Hindlimb muscle (tissue), 1 donor: ENCODE measurements at places on chromosomes 12 and 14. TPM values are rescaled to one million over a fixed set of nuclear protein-coding genes. Genes with fewer than 3 reads are reported as not detected.

The TGM1 gene
- 2.1 TPM for polyA plus RNA-seq

The SERPINA10 gene
- not detected for polyA plus RNA-seq

The MAP3K9 gene
- 0.19 TPM for polyA plus RNA-seq

The NPFF gene
- polyA plus RNA-seq, result 0.48 TPM

The CISTR gene
- polyA plus RNA-seq, result not detected

The ARMH4 gene
- polyA plus RNA-seq, result 5.1 TPM

The SAMD15 gene
- polyA plus RNA-seq, result 0.35 TPM

The RNASE3 gene
- 0.27 TPM for polyA plus RNA-seq

The IL26 gene
- not detected for polyA plus RNA-seq

The CCDC88C gene
- polyA plus RNA-seq, result 18.3 TPM

The NUP107 gene
- polyA plus RNA-seq, result 38.9 TPM

The ITGA5 gene
- polyA plus RNA-seq, result 112 TPM

The PIWIL1 gene
- 0.09 TPM for polyA plus RNA-seq

The GPR162 gene
- 17.6 TPM for polyA plus RNA-seq

The TSPAN11 gene
- 5.9 TPM for polyA plus RNA-seq

The OTX2 gene
- not detected for polyA plus RNA-seq

The ENDOU gene
- polyA plus RNA-seq, result 0.35 TPM

The FBRSL1 gene
- polyA plus RNA-seq, result 58.3 TPM

The AQP6 gene
- 0.09 TPM for polyA plus RNA-seq

The FAM161B gene
- 11.1 TPM for polyA plus RNA-seq

The CCDC184 gene
- polyA plus RNA-seq, result 1.7 TPM

The PPP1R36 gene
- polyA plus RNA-seq, result not detected

The SYNDIG1L gene
- not detected for polyA plus RNA-seq

The TDRD9 gene
- 0.08 TPM for polyA plus RNA-seq

The TTC6 gene
- 0.36 TPM for polyA plus RNA-seq

The TAMALIN gene
- 20.7 TPM for polyA plus RNA-seq

The SCAF11 gene
- 65.2 TPM for polyA plus RNA-seq

The GLT8D2 gene
- 40.1 TPM for polyA plus RNA-seq

The RTN1 gene
- polyA plus RNA-seq, result 2.4 TPM

The CLEC14A gene
- 24.4 TPM for polyA plus RNA-seq
